Left ventricle myocardium inferior (tissue), 1 donor: ENCODE measurements at places on chromosomes 5 and 9. TPM values are rescaled to one million over a fixed set of nuclear protein-coding genes. Genes with fewer than 3 reads are reported as not detected.

Gene HEMGN
- 0.14 TPM for total RNA-seq

Gene EGFLAM
- total RNA-seq, result 8.9 TPM

Gene SPACA9
- 5.7 TPM for total RNA-seq

Gene SLC45A2
- not detected for total RNA-seq

Gene SLC1A1
- total RNA-seq, result 3.1 TPM

Gene SOHLH1
- total RNA-seq, result not detected

Gene LCN2
- not detected for total RNA-seq

DNA sequence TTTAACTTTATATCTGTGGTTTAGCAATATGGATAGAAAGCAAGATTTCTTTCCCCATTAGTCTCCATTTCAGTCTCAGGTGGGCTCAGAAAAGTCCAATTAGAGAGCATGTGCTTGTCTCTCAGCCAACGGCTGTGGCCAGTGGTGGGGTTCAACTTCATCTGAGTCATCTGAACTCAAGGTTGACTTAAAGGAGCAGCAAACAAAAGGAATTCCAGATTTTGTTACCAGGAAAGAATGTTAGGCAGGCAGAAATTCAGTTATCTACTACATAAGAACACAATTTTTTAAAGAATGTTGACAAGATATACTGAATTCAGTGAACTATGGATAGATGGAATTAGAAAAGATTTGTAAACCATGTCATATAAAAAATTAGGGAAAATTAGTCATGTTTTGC lies 784.1 kb downstream of the MAT2B start:
- no peak for DNase-seq

DNA sequence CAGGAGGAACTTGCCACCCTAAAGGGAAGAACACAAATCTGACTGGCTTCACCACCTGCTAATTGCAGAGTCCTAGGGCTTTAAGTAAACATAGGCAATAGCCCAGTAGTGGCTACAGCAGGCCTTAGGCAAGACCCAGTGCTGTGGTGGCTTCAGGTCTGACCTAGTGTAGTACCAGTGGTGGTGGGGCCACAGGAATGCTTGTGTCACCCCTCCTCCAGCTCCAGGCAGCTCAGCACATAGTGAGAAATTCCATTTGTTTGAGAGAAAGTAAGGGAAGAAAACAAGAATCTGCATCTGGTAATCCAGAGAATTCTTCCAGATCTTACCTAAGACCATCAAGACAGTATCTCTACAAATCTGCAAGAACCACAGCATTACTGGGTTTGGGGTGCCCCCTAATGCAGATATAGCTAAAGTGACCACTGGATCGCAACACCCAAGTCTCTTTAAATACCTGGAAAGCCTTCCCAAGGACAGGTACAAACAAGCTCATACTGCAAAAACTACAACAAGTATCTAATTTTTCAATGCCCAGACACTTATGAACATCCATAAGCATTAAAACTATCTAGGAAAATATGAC lies 102.6 kb upstream of the TRPM3 start:
- no peak for DNase-seq

DNA sequence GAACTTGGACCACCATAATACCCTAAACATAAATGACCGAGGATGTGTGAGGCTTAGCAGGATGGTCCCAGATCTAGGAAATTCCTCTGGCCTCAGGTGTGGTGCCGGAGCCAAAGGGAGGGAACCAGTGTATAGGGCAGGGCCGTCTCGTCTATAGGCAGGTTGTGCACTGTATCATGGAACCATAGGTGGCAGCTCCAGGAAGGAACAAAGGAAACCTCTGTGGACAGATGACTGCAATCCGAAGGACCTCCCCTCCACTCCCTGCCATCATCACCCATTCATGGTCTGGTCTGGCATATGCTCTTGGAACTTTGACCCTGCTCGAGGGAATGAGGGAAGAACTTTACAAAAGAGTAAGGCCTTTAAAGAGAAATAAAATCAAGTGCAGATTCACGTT lies 2.9 kb upstream of the MACIR start:
- DNase-seq, result no peak

DNA sequence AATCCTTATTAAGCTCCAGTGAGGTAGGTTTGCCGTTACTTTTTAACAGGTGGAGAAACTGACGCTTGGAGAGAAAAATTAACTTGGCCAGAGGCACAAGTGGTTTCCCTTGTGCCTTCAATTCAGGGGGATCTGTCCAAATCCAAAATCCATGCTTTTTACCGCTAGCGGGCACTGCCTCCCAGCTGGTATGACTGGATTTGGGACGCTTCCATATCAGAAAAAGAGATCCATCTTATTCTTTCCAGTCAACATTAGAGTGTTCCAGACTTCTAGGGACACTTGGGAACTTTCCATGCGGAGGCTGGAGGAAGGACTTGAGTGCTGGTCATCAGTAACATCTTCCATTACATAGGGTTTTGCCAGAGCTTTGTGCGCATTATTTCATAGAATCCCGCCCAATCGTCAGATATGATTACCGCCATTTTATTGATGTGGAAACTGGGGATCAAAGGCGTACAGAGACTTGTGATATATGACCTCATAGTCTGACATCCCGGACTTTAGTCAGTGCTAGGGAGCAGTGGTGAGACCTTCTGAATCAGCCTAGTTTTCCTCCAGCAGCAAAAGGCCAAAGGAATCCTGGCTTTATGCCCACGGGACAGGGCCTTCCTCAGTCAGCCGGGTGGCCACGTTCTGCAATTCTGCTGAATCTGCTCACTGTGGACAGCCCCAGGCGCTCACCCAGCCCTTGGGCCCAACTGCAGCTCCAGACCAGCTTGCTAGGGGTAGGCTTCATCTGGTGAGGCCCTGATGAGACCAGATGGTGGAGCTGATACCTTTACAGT lies 1.1 kb upstream of the GNPDA1 start:
- peak; percentile 38 for DNase-seq

GRCh38 chr9:111852291-111852690 lies 44.3 kb upstream of the UGCG start:
- no peak for DNase-seq

- no peak for DNase-seq
These were observed 85.0 kb downstream of the LHFPL2 start for GRCh38 chr5:78563621-78564020.

GRCh38 chr5:158430798-158431167 lies 571.8 kb upstream of the CLINT1 start:
- DNase-seq, result no peak

- no peak for DNase-seq
These were observed 78.0 kb downstream of the SEC61B start for GRCh38 chr9:99300103-99300439.

DNA sequence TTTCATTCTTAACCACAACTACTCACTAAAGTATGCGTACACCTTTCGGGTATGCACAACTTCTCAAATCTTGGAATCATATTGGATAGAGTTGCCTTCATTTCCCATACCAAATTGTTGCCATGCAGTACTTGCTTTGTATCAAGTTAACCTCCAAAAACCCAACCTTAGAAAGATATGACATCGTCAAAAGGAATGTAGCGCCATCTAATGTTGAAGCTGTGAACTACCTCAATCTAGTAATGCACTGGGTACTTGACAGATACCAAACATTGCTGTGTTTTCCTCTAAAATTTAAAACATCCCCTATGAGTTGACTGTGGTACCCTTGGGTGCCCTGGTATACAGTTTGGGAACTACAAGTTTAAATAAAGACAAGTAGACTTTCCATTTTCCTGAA lies 318.4 kb downstream of the ARL15 start:
- DNase-seq, result no peak

DNA sequence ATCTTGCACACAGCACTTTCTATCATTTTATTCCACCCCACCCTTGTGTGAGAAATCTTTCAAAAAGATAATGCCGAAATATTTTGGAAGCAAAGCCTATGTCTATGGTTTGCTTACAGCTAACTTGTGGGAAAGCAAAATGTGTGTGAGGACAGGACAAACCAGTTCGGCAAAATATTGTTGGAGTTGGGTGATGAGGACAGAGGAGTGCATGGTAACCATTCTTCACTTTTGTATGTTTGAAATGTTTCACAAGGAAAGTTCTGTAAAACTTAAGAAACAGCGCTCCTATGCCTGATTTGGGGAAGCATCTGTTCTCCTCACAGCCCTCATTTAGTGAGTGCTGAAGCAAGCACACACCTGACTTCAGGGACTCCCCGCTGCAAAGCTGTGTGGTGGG lies 62.0 kb upstream of the RNF130 start:
- no peak for DNase-seq

- DNase-seq, result no peak
These were observed 260.0 kb downstream of the SGCD start for GRCh38 chr5:156587012-156587411.

GRCh38 chr5:143064218-143064641 lies 294.1 kb downstream of the ARHGAP26 start:
- DNase-seq, result no peak

DNA sequence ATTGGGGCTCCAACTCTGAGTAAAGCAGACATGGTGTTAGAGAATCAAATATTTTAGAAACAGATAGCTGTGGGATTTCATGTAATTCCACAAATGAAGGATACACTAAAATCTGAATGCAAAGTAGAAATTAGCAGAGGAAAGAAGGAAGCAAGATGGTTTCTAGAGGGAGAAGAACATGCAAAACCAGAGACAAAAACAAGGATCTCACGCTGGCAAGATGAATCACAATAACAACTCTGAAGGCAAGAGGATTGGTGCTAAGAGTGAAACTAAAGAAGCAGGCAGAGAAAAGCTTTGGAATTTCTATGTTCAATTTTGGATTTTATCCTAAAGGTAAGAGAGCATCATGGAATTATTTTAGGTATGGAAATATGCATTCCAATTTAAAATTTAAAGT lies 857.2 kb upstream of the COX7C start:
- no peak for DNase-seq

GRCh38 chr5:160187091-160187490 lies 42.2 kb upstream of the FABP6 start:
- DNase-seq, result no peak

DNA sequence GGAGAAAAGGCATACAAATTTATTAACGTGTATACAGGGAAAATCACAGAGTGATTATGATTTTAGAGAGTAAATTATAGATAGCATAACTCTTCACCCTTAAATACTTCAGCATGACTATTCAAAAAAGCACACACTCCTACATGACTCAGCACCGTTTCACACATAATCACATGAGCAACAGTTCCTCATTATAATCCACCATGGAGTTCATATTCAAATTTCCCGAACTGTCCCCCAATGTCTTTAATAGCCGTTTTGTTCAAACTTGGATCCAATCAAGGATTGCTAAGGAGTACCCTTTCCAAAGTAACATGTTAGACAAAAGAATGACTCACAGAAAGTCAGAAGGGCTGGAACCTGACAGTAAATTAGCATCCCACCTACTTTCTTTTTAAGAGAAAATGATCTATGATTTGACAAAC lies 32.1 kb downstream of the RAPGEF1 start:
- no peak for DNase-seq

GRCh38 chr5:141681695-141682641 lies at the start of gene ARAP3:
ARAP3 (minus strand) TSS chr5:141682230; CDS start chr5:141680486, 1,744 bp downstream.
- DNase-seq, result peak; percentile 90

DNA sequence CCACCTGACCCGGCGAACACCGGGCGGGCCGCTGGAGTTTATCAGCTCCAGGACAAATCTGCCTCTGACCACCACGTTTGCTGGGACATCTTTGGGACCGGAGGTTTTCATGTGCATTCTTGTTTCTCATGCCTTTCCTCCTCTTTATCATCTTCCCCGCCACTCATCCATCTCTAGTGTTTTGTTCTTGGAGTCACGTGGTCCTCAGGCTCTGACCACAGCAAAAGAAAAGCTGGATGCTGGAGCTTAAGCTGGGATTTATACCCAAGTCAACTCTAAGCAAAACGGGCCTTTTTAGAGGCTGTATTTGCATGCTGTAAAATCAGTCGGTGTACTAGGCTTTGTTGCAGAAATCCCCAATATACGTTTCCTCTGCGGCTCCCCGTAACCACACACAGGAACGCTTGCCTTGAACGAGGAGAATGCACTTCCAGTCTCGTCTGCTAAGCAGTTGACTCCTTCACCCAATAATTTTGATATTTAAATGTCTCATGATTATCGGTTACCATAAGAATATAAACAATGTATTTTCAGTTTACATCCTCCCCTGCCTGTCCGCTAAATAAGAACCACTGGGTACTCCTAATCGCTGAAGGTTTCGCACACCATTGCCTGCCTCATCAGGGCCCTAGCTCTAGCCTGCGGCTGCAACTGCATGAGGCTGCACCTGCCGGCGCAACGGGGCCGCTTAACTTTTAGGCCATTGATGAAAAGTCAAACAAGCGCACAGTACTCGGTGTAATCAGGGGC lies 560 bp upstream of the NDUFS6 start:
- DNase-seq, result no peak

DNA sequence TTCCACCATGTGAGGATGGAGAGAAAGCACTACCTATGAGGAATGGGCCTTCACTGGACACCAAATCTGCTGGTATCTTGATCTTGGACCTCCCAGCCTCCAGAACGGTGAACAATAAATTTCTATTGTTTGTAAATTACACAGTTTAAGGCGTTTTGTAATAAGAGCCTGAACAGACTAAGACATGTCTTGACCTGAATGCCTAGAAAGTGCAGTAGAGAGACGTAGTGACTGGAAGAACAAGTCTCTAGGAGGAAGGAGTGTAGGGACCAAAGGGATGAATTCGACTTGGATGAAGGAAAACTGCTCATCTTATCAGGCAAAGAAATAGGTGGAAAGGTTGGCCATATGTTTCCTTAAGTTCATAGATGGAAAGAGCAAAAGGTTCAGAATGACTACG lies 309.8 kb upstream of the RGMB start:
- DNase-seq, result no peak

DNA sequence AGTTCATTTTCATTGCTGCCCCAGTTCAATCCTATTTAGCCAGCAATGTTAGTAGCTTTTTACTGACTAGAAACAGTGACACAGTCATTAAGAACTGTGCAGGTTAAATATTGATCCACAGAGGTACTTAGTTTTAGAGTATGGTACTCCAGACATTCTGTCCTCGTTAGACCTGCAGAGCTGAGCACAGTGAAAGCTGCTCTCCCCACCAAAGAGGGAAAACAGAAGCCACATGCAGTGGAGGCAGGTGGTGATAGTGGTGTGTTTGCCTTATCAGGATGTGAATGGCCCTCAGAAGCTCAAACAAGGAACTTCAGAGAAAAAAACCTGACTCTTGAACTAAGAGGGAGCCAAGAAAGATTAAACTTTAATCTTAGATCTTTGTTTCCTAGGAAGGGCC lies 75.5 kb downstream of the UNC13B start:
- DNase-seq, result no peak

DNA sequence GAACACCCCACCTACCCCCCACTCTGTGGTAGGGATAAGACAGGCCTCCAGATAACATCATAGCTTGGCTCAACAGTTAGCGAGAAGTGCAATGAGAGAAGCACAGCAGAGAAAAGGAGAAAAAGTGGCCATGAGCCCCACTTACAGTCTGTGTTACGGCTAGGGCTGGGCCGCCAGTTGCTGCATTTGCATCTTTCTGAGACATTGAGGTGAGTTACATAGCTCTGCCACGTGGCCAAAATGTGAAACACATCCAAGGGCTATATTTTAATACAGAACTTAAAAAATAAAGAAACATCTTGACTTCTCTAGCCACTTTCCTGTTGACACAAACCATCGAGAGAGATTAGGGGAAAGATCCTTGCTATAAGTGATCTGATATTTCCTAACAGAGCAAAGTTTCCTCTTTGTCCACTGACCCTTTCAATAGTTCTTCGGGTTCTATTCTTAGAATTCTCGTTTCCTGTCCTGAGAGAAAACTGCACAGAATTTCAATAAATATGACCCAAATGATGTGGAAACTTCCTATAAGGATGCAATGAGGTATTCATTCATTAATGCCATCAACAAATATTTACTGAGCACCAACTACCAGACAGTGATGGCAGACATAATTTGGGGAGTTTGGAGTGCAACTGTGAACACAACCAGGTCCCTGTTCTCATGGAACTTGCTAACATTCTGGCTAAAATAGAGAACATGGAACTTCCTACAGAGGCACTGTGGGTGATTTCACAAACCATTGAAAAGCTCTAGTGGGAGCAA lies 3.2 kb upstream of the TLE4 start:
- no peak for DNase-seq
